NCI-H2081 (cell line): ENCODE measurements at places on chromosomes 16 and 17.

DNA sequence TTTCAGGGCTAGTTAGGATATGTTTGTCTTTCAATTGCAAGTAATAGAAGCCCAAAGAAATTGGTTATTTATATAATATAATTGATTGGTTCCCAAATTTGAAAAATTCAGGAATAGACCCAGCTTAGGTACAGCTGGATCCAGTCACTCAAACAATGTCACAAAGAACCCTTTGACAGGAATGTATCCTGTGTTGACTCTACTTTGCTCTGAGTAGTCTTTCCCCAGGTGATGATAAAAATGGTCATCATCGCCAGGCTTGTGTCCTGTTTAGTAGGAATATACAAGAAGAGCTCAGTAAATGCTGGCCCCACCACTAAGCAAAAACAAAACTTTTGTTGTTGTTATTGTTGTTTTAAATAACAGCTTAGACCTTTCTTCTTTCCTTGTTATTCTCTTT lies 35.0 kb downstream of the MAPT start:
- DNase-seq = no peak

GRCh38 chr16:58027161-58027915 lies 1.8 kb downstream of the MMP15 start:
- DNase-seq = no peak

- peak; percentile 58 for DNase-seq
Measured at GRCh38 chr17:7021993-7022778, 664 bp upstream of the BCL6B start.

DNA sequence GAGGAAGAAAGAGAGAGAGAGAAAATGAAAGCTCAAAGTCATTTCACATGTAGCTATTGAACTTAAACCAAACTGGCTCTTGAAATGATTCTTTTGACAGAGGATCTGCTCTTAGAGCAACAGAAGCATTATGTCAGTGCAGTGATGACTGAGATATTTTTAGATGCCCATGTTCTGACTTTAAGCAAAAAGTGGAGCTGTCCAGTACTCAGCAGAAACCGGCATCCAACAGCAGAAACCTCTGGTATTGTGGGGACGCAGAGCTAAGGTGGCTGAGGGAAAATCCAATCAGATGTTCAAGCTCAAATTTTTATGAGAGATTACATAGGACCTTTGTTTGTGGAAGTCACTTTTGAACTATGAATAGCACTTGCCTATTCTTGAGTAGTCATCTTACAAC lies 69.8 kb upstream of the ANKFN1 start:
- DNase-seq = no peak

- DNase-seq = no peak
Measured at GRCh38 chr17:37740915-37741314, 3.9 kb downstream of the HNF1B start.

- DNase-seq = no peak
Measured at GRCh38 chr16:11783319-11784037, 13.6 kb downstream of the ZC3H7A start.

- DNase-seq = no peak
Measured at GRCh38 chr17:72989074-72989610, 103.3 kb downstream of the SLC39A11 start.

DNA sequence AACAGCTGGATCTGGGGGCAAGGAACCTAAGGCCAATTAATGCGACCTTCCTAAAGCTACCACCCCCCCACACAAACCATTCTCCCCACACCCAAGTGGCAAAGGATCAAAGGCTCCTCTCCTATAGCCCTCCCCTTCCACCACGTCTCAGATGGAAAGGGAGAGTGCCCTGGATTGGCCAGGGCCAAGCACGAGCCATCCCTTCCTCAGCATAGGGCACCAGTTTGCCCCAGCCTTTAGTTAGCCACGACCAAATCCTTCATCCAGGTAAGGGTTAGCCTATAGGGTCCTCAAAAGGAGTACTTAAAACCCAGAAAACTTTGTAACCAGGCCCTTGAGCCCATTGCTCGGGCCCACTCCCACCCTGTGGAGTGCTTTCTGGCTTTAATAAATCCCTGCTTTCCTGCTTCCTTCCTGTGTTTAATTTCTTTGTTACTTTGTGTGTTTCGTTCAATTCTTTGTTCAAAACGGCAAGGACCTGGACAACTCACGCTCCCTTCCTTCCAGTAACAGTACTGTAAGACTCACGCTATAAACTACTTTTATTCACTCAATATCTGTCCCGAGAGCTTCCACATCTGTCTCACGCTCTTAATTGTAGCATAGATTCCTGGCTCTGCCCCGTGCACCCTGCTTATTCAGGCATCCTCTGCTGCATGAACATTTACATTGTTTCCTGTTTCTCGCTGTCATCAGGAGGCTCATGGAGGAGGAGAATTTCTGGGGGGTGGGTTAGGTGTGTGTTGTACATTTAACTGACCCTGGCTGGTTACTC lies 62.3 kb downstream of the TNFRSF13B start:
- DNase-seq = no peak

DNA sequence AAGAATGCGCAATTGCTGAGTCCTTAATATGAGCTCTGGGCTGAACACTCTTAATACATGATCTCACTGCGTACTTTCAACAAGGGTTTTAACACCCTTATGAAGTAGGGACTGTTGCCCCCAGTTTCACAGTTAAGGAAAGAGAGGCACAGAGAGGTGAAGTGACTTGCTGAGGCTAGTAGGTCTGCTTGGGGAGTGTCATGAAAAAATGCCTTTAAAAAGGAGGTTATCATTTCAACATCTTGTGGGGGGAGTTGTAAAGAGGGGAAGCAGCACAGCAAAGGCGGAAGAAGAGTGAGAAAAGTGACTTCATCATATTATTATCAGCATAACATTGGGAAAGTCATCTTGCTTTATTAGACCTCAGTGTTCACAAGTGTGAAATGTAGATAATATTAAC lies 2.1 kb downstream of the CCL4L2 start:
- DNase-seq = no peak

- DNase-seq = no peak
Measured at GRCh38 chr17:2368359-2368758, 31.1 kb downstream of the SGSM2 start.

GRCh38 chr16:88617268-88618031 lies 20.9 kb upstream of the IL17C start:
- DNase-seq = peak; percentile 56

DNA sequence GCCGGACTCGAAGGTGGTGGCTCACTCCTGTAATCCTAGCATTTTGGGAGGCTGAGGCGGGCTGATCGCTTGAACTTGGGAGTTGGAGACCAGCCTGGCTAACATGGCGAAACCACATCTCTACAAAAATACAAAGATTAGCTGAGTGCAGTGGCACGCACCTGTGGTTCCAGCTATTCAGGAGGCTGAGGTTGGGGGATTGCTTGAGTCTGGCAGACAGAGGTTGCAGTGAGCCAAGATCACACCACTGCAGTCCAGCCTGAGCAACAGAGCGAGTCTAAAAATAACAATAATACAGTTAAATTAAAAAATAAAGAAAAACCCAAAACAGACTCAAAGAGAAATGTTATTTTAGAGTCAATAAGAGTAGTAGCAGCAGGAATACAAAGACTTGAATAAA lies 29.7 kb upstream of the ABCA5 start:
- no peak for DNase-seq

DNA sequence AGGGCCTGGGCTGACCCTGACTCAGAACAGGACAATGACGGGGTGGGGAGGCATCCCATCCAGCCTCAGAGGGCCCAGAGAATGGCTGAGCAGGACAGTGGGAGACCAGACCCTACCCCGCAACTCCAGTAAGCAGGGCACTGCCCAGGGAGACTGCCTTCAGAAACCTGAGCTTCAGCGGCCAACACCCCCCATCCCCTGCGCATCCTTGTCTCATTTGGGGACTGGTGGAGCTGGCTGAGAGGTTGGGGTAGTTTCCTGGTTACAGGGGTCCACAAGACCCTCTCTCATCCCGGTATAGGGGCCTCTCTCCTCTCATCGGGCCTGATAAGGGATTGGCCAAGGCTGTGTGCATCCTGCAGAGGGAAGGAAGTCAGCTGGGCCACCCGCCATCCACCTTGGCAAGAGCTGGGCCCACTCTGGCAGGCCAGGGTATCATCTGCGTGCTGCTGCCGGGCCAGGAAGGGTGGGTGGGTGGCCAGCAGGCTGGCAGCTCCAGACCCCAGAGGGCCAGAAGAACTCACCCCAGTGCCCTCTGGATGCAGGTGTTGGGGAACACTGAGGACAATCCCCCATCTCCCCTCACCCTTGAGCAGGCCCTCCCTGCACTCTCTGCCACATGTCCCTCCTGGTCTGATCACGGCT lies 229.1 kb downstream of the KATNIP start:
- no peak for DNase-seq

GRCh38 chr16:2586901-2587480 lies 49.2 kb downstream of the PDPK1 start:
- no peak for DNase-seq

DNA sequence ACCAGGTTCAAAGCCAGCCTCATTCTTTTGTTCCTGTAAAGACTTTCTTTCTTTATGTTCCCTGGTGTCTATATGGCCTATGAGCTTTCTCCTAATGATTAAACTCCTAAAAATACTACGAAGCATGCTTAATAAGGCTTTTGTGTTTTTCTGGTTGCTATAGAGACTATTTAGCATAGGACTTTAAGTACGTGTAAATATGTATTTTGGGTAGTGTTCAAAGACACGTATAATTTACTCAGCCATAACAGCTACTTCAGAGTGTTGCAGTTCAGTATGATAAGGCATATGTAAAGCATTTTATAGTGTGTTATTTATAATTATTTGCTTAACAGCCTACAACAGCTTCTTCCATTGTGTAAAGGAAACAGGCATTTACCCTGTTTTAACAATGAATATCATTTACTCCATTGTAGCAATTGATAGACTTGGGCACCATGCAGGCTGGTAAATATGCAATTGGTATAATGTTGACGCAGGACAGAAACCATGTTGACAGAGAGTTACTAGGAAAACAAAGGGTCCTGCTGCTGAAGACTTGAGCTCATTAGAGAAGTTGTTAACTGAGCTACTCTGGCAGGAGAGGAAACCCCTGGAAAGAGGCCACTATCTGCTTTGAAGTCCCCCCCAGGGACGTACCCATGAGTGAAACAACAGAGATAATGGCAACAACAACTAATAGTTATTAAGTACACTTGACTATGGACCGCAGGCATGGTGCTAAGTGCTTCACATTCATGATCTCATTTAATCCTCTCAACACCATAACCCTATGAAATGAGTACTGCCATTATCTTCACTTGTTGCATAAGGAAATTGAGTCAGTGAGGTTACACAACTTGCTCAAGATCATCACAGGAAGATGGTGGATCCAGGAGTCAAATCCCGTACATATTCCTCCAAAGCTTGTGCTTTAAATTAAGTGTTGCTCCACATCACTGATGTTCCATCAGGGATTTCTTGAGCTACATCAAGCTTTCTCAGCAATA lies 342.2 kb upstream of the DYNLRB2 start:
- DNase-seq = peak; percentile 80

GRCh38 chr17:71335212-71335611 lies 785.6 kb upstream of the SOX9 start:
- DNase-seq = no peak

DNA sequence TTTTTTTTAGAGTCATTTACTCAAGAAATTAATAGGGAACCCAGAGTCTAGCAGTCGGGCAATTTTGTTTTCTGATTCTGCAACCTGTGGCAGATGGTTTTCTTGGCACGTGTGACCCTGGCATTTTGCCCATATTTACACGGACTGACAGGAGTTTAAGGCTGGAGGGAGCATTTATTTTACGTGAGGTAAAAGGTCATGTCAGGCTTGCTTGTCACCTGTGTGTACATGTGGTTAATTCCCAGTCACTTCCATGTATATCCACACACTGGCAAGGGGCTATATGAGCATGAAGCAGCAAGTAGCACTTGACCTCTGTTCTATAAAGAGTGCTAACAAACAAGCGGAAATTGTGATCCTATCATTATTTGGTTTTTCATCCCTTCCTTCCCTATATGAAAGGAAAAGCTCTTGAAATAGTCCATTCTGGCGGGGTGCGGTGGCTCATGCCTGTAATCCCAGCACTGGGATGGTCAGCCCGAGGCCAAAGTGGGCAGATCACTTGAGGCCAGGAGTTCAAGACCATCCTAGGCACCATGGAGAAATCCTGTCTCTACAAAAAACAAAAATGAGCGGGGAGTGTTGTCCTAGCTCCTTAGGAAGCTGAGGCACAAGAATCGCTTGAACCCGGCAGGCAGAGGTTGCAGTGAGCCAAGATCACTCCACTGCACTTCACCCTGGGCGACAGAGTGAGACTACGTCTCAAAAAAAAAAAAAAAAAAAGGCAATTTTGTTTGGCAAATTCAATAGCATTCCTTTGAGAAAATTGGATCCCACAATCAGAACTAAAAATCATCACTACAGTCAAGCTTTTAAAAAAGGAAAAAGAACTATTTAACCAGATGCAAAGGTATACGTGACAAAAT lies 2.1 kb downstream of the SPAG9 start:
- DNase-seq = peak; percentile 98

DNA sequence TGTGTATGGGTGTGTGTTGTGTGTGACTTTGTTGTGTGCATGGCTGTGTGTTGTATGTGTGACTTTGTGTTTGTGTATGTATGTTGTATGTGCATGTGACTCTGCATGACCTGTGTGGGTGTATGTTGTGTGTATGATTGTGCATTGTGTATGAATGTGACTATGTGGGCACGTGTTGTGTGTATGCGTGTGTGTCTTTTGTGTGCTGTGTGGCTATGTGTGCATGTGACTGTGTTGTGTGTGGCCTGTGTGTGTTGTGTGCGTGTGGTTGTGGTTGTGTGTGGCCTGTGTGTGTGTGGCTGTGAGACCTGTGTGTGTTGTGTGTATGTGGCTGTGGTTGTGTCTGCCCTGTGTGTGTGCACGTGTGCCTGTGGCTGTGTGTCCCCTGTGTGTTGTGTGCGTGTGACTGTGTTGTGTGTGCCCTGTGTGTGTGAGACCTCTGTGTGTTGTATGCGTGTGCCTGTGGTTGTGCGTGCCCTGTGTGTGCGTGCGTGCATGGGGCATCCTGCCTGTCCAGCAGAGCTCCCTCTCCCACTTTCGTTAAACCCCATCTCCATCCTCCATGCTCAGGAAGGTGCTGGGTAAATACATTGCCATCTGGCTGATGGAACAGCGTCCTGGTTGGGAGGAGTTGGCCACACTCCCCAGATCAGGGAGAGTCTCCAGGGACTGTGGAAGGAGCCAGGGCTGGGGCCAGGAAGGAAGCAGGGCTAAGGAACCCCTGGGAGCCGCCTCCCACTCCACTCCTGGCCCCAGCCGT lies 90.1 kb upstream of the GSE1 start:
- peak; percentile 55 for DNase-seq

DNA sequence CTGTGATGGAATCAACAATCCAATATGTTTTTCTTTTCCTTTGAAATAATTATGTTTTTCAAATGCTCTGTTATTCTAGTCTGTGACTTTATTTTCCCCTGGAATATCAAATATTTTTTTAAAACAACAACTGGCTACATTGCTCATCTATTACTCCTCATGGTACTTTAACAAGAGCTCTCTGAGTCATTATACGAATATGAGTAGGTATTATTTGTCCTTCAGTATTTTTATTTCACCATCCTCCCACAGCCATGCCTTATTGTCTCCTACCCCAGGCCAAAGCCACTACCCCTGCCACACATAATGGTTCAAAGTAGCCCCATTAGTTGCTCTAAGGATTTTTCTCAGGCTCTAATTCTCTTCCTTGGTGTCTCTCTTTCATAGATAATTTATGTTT lies 1572.3 kb downstream of the CDH8 start:
- DNase-seq = no peak
